ENCODE measurements at places on chromosomes 6 and 20. TPM values are rescaled to one million over a fixed set of nuclear protein-coding genes. Genes with fewer than 3 reads are reported as not detected.

DNA sequence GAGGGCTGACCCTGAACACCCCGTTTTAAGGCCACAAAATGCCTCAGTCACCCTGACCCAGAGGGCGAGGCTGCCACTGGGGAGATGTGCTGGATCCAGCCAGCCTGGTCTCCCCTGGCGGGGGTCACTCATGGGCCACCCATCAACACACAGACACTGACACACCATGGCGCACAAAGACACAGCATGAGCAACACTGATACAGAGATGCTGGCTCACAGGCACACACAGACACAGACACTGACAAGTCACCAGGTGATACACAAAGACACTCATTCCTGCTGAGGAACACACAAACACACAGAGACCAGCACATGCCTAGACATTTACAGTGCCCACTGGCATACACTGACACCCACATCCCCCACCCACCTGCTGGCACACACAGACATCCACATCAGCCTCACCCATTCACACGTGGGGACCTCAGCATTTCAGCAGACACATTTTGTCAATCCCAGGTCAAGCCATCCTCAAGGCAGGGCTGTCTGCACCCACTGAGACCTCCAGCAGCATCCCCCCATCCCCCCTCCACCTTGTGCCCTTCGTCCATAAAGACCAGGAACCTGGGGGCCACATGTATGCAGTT is 63.4 kb downstream of the MDGA1 start:
- peaks cover 16% of the 10 kb centered on the region for H3K27me3 ChIP-seq
- H3K36me3 ChIP-seq, result no peaks in the 10 kb centered on the region
- H3K27ac ChIP-seq, result no peak overlapping the region

DNA sequence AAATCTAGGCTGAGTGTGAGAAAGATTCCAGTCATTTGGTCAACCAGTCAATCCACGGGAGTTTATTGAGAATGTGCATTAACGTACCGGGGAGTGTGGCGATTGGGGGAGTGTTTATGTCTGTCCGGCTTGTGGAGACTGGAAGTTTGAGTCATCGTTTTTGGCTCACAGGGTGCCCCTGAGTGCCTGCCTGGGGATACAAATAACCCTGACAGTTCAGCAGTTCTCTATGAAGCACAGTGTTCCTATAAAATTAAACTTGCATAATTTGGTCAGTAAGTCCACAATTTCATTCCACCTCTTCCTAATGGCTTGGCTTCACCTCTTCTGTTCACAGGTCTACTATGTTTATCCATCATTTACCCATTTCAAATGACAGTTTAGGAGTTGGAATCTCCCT is 72.6 kb upstream of the PLEKHG1 start:
- no peaks in the 10 kb centered on the region for H3K27me3 ChIP-seq
- no peaks in the 10 kb centered on the region for H3K4me1 ChIP-seq
- no peak overlapping the region for H3K4me3 ChIP-seq
- H3K27ac ChIP-seq, result no peak overlapping the region

DNA sequence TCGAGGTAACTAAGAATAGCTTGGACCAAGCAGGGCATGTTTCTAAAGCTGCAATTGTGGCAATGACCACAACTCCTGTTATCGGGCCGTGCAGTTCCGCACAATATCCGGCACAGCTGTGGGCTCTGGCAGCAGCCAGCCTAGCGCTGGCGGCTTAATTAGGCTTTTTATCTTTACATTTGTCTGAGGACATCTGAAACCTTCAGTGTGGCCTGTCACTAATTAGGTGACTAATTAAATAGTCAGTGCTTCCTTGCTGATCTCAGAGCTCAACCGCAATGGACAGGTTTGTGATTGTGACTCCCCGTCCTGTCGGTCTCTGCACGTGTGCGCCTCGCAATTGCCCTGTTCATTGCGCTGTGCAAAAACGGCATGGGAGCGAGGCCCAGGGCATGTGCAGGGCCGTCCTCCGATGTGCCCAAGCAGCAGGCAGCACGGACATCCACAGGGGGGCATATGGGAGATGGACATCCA is 134.8 kb upstream of the INSM1 start:
- H3K4me1 ChIP-seq, result no peaks in the 10 kb centered on the region
- no peaks in the 10 kb centered on the region for H3K36me3 ChIP-seq
- no peaks in the 10 kb centered on the region for H3K27me3 ChIP-seq
- no peak overlapping the region for H3K4me3 ChIP-seq

DNA sequence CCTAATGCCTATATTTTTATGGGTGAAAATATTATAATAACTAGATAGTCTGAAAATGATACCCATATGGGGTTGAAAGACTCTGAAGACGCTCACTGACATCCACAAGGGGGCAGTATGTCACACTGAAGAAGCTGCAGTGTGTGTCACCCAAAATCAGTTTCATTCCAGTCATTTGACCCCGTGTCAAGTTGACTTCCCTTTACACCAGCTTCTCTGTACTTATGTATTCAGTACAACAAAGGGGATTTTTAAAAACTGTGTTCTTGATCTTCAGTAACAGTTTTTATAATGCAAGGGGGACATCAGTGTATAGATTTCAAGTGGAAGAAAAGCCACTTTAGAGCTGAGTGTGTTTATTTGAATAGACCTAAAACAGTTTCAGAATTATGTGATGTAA is 19.3 kb downstream of the FAXC start:
- H3K36me3 ChIP-seq, result no peaks in the 10 kb centered on the region
- H3K4me3 ChIP-seq, result no peak overlapping the region
- no peak overlapping the region for H3K27ac ChIP-seq
- no peaks in the 10 kb centered on the region for H3K27me3 ChIP-seq

Gene LY6G6C
- not detected for polyA plus RNA-seq

DNA sequence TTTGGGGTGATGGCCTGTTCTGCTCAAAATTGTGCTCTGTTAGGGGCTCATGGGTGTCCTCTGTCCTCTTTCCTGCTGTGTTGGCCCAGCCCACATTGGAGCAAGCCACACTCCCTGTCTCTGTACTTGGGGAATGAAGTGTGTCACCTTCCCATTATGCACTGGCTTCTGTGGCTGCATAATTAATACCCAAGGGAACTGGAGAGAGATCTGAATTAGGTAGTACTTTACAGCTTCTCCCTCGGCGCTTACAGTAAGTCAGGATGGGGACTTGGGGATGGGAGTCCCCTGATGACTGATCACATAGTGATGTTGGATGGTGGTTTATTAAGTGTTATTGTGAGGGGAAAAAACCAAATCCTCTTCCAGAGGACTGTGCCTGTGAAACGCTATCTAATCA is 116.6 kb downstream of the FOXO3 start:
- DNase-seq, result no peak
- H3K27me3 ChIP-seq, result no peaks in the 10 kb centered on the region
- H3K4me3 ChIP-seq, result no peak overlapping the region

Gene PROKR2
- polyA plus RNA-seq, result not detected

DNA sequence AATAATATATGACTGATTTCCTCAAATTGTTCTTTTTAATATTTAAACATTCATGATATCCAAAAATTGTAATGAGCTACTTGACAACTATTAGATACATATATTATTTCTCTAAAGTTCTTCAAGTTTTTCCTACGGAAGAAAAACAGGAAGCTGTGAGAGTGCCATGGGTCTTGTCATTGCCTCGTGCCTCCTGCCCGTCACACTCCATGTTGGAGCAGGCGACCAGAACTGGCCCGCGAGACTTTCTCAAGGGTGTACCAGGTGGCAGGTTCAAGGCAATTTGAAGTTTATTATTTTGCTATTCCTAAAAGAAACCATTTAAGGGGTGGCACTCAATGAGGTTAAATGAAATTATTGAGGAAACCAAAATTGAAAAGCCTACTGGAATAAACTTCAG is 337.2 kb downstream of the HACE1 start:
- H3K4me1 ChIP-seq, result peaks cover 3% of the 10 kb centered on the region
- no peak overlapping the region for H3K27ac ChIP-seq
- DNase-seq, result no peak
- H3K36me3 ChIP-seq, result no peaks in the 10 kb centered on the region
- H3K4me3 ChIP-seq, result no peak overlapping the region
- H3K27me3 ChIP-seq, result no peaks in the 10 kb centered on the region

DNA sequence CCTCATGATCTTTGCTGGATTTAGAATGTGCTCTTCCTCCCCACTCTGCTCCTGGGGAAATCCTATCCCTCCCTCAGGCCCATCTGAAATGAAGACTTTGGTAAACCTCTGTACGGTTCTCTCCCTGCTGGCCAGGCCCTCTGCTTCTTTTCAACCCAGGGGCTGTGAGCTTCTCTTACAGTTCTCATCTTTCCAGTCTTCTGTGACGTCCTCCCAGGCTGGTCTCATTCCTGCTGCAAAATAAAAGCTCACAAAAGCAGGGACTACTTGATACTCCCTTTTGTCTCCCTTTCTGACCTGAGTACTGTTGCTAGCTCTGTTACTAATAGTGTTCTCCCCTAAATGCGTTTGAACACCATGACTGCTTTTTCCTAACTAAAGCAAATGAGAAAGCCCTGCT is 46.3 kb downstream of the UNC5CL start:
- H3K27ac ChIP-seq, result no peak overlapping the region
- no peaks in the 10 kb centered on the region for H3K27me3 ChIP-seq
- H3K4me3 ChIP-seq, result no peak overlapping the region
- DNase-seq, result no peak
- H3K36me3 ChIP-seq, result no peaks in the 10 kb centered on the region

DNA sequence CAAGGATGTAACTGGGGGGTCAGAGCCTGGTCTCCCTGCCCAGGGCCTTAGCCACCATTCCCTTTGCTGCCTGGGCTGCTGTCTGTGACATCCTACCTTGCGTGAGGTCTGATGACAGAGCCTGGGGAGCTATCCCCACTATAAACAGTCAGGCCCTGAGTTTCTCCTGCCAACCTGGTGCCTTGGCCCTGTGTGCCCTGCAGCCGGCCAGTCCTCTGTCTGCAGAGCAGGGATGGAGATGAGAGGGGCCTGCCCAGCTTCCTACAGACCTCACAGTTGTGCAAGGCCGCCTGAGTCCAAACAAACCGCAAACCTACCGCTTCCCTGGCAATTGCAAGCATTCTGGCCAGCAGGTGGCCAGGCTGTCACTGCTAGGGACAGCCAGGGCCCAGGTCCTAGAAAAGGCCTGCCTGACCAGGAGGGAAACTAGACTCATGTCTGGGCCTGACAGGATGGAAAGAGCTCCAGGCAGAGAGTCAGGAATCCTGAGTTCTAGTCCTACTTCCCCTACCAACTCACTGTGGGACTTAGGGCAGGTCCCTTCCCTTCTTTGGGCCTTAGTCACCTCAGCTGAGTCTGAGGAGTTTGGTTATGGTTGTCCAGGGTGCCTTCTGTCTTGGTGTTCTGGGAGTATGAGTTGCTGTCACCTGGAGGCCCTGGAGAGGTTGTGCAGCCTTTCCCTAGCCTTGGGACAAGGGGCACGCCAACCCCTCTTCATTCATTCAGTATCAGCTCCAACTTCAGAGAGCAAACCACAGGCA is 86.2 kb downstream of the VEGFA start:
- no peak overlapping the region for H3K27ac ChIP-seq
- H3K36me3 ChIP-seq, result no peaks in the 10 kb centered on the region
- peak; percentile 61 for DNase-seq
- no peak overlapping the region for H3K4me3 ChIP-seq

GRCh38 chr6:70586114-70586513 is 19.4 kb downstream of the SDHAF4 start:
- H3K4me3 ChIP-seq, result no peak overlapping the region
- H3K27ac ChIP-seq, result no peak overlapping the region
- peaks cover 24% of the 10 kb centered on the region for H3K36me3 ChIP-seq
- no peak for DNase-seq

Gene TSBP1
- polyA plus RNA-seq, result not detected

Measured in small intestine (tissue), 16 donors.